ENCODE measurements at places on chromosomes 7 and 10.

DNA sequence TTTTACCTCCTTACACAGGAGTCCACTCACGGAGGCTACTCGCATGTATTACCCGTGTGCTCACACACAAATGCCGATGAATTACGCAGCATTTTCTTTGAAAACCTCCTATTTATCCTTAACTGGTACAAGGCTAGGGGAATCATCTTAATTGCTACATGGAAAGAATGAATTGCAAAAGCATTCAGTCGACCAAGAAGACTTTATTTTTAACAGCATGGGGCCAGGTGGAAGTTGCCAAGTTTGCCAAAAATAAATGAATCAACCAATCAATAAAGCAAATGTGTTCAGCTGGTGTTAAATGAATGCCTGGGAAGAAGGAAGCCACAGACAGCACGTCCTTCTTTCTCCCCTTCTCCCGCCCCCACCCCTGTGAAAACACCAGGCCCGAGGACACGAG is 55.8 kb downstream of the CTBP2 start:
- no peak for DNase-seq

GRCh38 chr10:114995468-114996247 is 57.7 kb downstream of the TRUB1 start:
- no peak for DNase-seq

GRCh38 chr7:151868396-151869108 is 8.4 kb downstream of the PRKAG2 start:
- DNase-seq: no peak

DNA sequence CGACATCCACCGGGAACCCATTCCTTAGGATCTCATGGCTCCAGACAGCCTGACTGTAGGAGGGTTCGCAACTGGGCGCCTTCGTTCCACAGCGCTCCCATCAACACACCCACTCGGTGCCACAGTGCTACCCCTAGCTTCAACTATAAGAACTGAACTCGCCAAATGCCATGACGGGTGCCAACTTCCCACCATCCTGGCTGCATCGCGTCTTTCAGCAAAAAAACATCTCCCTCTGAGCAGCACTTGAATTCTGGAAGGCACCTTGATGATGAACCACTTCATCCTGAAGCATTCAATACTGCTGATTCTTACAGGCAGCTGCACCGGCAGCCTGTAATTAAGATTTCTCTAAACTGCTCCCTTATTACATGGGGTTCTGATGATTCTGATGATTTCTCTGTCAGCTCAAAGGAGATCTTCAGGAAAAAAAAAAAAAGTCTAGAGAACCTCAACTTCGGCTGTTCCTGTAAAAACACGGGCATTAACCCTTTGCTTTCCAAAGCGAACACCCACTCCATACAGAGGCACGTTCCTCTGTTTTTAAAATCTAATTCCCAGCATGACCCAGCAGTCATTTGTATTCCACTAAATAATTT is 1.3 kb downstream of the CYTH3 start:
- peak; percentile 45 for DNase-seq

- no peak for DNase-seq
Observed at GRCh38 chr7:65369843-65370242, 3.8 kb upstream of the ZNF92 start.

- DNase-seq: no peak
Observed at GRCh38 chr10:114908896-114909295, 29.1 kb upstream of the TRUB1 start.

- DNase-seq: no peak
Observed at GRCh38 chr7:18353339-18353738, 142.2 kb upstream of the HDAC9 start.

- DNase-seq: no peak
Observed at GRCh38 chr7:9891056-9891455, 1082.6 kb upstream of the PHF14 start.

DNA sequence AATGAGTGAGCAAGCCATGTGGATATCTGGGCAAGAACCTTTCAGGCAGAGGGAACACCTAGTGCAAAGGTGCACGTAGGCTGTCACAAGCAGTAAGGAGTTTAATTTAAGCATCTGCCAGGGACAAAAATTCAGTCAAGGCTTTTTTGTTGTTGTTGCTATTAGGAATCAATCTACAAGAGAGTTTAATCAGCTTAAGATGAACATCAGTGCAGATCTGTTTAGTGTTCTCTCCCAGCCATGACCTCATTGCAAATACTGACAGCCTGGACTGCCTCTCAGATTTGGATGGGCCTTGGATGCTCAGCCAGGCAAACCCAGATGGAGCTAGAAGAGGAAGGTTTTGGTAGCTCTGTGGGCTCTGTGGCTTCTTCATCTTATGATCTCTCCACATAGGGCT is 3.3 kb upstream of the GLCCI1 start:
- DNase-seq: no peak

- no peak for DNase-seq
Observed at GRCh38 chr7:22696541-22697228, 30.3 kb upstream of the IL6 start.

GRCh38 chr10:24483701-24484100 is 240.0 kb downstream of the ARHGAP21 start:
- peak; percentile 25 for DNase-seq

- no peak for DNase-seq
Observed at GRCh38 chr10:133179651-133180050, 19.6 kb downstream of the KNDC1 start.

DNA sequence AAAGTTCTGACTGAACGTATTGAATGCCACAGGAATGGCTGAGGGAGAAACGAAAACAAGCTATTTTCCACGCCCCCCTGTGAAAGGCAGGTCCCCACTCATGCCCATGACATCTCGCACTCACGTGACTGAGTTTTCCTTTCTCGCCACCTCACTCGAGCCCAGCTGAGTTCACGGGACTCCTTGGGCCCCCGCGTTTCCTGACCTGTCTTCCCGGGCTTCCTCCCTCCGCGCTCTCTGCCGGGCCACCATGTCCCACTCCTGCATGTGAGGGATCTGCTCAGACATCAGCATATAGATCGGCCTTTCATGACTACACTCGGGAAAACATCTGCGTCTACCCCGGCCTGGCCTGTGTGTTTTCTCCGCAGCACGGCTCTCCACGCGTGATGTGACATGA is 226.0 kb upstream of the ADARB2 start:
- no peak for DNase-seq

GRCh38 chr10:33441561-33441960 is 107.1 kb upstream of the NRP1 start:
- DNase-seq: no peak

GRCh38 chr10:13716081-13717071 is 129.6 kb downstream of the PRPF18 start:
- no peak for DNase-seq

DNA sequence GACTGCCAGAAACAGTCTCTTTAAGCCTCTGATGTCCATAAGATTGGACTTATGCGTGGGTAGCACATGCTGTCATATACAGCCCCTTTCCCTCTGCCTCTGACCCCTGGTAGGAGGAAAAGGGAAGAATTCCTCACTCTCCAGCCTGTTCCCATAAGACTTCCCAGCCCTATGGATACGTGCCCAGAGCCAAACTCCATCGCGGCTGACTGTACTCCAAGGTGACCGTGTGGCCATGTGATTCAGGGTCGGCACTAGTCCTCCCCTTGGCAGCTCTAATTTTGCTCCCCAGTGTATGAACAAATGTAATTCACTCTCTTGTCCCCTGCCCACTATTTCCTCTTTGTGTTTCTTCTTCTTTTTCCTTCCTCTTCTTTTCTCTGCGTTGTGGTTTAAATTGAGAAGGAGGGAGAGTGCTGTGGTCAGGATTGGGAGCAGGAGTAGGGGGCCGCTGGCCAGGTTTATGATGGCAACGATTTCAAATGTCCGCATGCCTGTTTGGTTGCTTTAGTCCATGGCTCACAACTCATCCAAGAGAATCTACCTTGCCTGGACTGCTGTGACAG is 43.8 kb downstream of the PRLHR start:
- DNase-seq: no peak

DNA sequence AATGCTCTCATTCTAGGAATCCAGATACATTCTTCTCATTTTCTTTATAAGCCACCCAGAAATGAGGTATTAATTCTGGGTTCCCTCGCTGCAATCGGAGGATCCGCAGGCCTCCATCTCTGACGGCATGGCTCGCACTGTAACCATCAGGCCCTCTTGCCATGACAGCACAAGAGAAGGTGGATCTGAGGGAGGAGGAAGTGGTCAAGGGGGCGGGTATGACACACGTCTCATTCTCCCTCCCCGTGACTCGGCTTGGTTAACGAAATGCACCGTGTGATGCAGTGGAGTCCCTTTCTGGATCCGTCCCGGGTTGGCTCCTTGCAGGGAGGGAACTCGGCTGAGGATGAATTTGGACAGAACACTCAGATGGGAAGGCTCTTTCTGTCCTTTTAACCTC is 280.2 kb downstream of the TCERG1L start:
- no peak for DNase-seq

GRCh38 chr10:3652886-3653285 is 132.1 kb downstream of the KLF6 start:
- DNase-seq: peak; percentile 55

DNA sequence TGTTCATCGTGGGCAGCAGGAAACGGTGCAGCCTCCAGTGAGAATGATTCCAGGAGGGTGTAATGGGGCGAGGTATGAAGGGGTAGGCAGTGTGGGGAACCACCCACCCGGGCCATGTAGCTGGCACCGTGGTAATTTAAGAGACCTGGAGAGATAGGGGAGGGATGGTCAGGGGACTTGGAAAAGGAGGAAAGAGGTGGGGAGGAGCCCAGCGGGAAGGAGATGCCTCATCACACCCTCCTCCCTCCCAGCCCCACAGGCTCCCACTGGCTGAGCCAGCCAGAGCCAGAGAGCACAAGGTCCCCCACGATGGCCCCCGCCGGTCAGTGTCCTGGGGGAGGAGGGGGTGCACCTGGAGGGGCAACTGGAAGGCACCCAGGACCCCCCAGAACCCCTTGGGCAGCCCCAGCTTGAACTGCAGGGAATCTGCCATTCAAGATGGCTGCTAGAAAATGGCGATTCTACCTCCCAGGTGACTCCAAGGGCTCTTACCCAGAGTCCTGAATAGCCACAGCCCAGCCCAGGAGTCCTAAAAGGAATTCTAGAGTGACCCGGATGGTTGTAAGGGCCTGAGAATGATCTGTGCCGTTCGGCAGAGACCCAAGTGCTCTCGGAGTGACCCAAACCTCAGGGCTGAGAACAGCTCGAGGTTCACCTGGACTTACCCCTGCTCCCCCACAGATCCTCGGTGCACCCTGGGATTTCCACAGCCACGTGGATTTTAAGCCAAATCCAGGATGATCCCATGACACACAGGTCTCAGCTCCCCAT is 28.8 kb downstream of the CALML3 start:
- DNase-seq: no peak

DNA sequence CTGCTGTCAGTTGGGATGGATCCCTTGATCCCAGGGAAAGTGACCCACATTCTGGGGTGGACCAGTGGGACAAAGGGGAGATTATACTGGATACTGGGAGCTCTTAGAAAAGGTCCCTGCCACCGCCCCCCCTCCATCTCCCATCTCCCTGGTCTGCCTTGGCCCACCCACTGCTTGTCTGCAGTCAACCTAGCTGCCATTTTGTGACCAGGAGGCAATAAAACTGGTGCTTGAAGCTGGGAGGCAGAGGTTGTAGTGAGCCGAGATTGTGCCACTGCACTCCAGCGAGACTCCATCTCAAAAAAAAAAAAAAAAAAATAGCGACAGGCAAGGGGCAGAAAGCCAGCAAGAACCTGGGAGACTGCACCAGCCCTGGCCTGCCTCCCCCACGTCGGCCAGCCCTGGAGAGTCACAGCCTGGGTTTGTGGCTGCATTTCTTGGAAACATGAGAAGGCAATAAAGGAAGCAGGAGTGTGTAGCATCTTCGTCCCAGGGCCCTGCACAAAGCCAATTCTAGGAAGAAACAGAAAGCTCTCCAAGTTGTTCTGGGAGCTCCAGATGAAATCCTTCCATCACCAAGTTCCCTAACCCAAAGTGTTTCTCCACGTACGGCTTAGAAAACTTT is 4.7 kb upstream of the ARPC1B start:
- DNase-seq: no peak

GRCh38 chr7:890868-891267 is 14.5 kb downstream of the GET4 start:
- no peak for DNase-seq

- DNase-seq: no peak
Observed at GRCh38 chr10:78947226-78947625, 121.5 kb upstream of the ZMIZ1 start.

DNA sequence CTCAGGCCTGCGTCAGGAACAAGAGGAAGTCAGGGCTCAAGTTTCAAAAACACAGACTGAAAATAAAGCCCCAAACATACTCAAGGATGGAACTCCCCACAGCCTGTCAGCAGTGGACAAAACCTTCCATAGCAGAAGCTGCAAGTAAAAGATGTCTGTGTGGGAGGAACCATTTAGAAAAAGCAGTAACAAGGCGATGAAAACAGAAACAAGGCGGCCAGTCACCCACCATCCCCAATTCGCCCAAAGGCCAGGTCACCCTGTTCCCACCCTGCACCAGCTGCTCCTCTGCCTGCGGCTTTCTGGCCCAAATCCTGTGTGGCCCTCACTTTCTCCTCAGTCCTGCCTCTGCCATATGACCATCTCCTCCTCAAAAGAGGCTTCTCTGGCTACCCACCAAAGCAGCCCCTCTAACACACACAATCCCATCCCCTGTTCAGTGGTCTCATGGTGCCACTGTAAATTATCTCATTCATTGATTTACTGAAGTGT is 27.8 kb downstream of the KCNMA1 start:
- DNase-seq: no peak

GRCh38 chr7:157628456-157628855 is 291.7 kb downstream of the DNAJB6 start:
- no peak for DNase-seq

DNA sequence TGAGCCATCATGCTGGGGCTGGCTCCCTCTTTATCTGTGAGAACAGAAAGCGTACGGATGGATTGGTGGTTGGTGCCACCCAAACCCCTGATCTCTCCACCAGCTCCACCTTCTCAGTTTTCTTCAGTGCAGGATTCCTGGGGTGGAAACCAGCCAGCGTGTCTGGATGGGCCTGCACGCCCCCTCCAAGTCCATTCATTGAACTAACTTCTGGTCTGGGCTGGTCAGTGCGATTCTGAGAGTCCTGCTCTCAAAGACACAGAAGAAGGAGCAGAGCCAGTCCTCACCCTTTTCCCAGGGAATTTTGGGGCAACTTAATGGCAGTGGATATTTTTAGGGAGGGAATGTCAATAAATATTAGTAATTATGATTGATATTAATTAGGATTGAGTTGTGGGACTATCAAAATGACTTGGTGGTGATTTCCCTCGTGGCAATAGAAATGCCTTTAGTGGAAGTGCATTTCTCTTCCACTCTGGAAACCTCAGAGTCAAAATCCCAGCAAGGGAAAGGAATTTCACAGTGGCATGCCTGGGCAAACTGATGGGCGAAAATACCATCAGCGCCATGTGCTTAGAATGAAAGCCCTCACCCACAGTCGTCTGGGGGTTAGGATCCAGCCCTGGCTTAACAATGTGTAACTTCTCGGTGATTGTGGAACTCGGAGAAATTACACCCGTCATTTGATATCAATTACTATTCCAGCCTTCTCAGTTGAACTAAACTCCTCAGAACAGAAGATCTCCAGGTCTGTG is 69.3 kb upstream of the EEPD1 start:
- DNase-seq: no peak

DNA sequence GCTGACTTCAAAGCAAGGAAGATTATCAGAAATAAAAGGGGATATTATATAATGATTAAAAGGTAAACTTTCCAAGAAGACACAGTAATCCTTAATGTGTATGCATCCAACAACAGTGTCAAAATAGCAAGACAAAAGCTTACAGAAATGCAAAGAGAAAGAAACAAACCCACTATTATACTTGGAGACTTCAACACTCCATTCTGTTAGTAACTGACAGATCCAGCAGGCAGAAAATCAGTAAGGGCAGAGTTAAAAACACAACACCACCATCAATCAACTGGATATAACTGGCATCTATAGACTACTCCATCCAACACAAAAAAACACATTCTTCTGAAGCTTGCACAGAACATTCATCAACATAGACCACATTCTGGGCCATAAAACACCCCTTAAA is 103.8 kb downstream of the OR13A1 start:
- no peak for DNase-seq
